ENCODE measurements at places on chromosomes 1 and 21.

GRCh38 chr1:40036574-40036973 is 4.0 kb upstream of the CAP1 start:
- no peak for DNase-seq

GRCh38 chr1:90973897-90974798 is 47.7 kb downstream of the ZNF644 start:
- DNase-seq, result peak; percentile 8

GRCh38 chr1:56417646-56418045 is 161.7 kb downstream of the PLPP3 start:
- DNase-seq, result no peak

DNA sequence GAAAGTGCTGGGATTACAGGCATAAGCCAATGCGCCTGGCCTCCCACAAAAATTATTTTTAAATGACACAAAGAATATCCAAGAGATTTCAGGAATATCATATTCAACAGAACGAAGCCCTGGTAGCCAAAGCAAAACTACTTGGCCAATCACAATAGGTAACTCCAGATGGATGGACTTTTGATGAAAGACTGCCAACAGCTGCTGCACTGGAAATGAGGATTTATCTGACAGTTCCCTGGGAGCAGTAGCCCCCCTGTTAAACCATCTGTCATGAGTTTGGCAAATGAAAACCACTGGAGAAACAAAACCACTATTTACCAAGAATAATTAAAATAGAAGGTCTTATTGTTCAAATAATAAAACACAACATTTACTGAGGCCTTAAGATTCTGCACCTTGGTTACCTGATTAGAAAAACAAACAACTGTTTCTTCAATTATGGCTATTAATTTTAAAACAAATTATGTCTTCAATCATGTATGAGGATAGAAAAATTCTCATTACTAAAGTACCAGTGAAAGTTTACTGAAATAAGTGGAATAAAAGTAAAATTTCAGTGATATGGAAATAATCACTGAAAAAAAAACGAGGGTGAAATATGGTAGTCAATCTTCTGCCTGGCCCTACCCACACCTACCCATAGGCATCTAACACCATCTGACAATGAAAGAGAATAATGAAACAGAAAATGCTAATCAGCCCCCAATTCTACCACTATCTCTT is 34.3 kb upstream of the PSMG1 start:
- DNase-seq, result no peak

- no peak for DNase-seq
Measured at GRCh38 chr1:19710825-19711611, 46.3 kb downstream of the HTR6 start.

- DNase-seq, result no peak
Measured at GRCh38 chr21:34644825-34645224, 24.0 kb upstream of the CLIC6 start.

- no peak for DNase-seq
Measured at GRCh38 chr1:19750101-19750881, 49.4 kb downstream of the TMCO4 start.

- DNase-seq, result no peak
Measured at GRCh38 chr1:32907435-32907834, 6.2 kb upstream of the TMEM54 start.

DNA sequence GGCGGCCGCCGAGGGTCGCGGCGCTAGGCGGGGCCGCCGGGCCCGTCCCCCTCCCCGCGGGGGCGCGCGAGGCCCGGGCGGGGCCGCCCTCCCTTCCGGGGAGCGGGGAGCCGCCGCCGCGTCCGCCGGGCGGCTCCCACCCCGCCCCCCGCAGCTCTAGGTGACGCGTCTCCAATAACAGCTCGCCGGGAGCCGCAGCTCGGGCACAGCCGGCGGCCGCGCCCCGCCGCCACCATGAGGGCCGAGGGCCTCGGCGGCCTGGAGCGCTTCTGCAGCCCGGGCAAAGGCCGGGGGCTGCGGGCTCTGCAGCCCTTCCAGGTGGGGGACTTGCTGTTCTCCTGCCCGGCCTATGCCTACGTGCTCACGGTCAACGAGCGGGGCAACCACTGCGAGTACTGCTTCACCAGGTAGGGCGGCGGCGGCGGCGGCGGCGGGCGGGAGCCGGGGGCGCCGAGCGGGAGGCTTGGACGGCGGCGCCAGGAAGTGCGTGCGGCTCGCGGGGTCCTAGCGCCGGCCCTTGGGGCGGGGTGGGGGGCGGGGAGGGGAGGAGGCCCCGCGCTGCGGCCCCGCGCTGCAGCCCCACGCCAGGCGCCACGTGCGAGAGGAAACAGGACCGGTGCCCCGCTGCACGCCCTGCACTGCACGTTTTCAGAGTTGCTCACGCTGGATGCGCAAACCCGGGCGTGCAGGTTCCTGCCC is at the start of gene SMYD2:
Gene SMYD2 (plus strand): TSS at position 139 of the 699 bp plus-strand sequence. CDS start 96 bp downstream, at position 235.
- peak; percentile 43 for DNase-seq

- DNase-seq, result no peak
Measured at GRCh38 chr1:181317261-181317930, 165.9 kb upstream of the CACNA1E start.

- DNase-seq, result no peak
Measured at GRCh38 chr1:60672449-60672848, 409.9 kb upstream of the NFIA start.

- no peak for DNase-seq
Measured at GRCh38 chr1:197859024-197859423, 43.4 kb upstream of the C1orf53 start.

DNA sequence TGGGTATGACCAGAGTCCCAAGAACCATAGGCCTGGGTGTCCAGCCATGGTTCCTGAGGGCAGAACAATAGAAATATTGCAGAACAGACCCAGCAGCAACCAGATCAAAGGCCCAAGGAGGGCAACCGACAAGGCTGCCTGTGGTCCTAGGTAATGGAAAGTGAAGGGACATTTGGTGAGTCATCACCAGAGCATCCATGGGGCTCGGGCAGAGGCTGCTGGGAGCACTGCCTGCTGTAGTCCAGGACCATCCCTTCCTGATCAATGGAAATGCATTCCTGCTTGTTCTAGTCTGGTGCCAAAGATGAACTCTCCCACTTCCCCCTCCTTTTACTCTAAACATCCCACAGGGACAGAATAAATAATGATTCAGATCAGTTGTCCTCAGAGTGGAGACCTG is 172.8 kb upstream of the CACNA1E start:
- no peak for DNase-seq

DNA sequence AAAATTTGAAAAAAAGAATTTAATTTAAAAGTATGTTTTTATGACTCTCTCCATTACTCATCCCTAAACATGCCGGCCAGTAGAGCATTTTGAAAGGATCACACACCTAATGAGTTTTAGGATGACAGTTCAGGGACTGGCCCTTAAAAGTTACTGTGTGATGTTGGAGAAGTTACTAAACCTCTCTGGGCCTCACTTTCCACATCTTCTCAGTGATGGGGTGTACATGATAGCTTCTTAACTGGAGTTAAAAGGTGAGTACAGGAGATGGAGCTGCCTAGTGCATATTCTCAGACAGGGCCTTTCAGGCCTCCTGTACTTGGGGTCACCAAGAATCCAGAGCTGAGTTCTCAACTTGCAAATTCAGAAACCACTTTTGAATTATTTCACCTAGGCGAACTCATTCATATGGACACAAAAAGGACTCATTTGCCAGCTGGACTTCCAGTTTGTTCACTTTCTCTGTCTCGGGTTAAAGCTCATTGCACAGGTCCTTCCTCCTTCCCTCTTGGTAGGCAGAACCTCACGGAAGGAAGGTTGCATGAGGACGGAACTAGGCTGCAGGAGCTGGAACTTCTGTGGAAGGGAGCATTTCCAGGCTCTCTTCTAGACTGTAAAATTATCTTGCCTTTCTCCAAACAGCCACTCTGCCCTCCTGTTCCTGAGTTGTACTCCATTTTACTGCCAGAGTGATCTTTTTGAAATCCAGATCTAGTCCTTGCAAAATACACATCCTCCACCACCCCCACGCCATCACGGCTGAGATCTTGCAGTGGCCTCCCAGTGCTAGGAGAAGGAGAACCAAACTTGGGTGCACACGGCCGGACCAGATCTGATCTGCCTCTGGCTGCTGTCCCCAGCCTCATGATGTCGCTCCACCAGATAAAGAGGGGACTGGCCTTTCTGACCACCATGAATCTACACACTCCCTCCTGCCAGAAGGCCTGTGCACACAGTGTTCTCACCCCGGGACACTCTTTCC is 4.3 kb upstream of the SLC30A1 start:
- no peak for DNase-seq

DNA sequence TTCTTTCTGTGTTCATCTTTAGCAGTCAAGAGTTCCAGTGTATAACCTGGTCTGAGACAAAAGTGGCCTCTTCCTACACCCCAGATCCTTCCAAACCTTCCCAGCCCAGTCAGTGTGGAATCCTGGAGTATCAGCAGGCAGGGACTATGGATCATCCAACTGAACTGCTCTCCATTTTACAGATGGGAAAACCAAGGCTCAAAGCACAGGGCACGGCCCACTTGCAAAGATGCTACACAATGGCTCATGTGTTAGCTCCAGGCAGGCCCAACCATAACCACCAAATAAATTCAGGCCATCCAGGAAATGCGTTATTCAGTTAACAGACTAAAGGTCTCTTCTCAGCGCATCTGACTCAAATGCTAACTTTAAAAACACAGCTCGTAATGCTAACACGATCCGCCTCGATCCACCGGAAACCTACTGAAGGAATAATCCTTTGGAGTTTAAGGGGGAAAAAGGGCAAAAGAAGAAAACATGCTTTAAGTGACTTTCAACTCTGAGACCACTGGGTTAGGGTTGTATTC is 7.1 kb downstream of the GLIS1 start:
- DNase-seq, result no peak

GRCh38 chr1:25863486-25864262 is 4.4 kb upstream of the AUNIP start:
- no peak for DNase-seq

DNA sequence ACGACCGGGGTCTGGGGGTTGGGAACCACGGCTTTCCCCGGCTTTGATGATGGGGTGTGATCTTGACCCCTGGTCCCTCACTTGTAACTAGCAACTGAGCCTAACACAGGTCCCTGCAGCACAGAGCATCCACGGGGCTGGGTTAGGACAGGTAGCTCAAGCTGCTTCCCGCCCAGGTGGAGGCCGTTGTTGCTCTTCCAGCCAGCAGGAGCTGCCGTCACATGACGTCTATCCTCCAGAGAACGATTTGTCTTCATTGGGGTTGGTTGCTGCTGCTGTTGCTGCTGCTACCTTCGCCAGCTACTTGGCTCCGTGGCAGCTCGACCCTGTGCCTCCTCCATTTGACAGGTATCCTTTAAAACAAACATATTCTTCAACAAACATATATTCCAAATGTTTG is 74.3 kb upstream of the ADAR start:
- no peak for DNase-seq

DNA sequence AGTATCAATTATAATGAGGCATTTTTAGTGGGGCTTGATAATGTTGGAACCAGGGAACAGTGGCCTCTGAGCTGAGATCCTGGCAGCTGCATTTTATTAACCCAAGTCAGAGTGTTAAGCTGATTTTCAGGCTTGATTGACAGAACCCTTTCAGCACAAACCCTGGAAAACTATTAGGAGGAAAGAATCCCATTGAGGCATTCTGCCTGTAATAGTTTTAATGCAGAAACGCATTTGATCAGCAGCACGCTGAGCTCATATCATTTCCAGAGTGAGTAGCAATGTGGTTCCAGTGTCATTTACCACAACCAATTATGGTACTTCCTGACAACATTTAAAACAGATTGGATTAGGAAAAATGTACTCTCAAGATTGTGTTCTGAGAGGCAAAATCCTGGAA is 78.3 kb upstream of the BARHL2 start:
- DNase-seq, result no peak

GRCh38 chr1:34876406-34876805 is 16.9 kb upstream of the SMIM12 start:
- no peak for DNase-seq

DNA sequence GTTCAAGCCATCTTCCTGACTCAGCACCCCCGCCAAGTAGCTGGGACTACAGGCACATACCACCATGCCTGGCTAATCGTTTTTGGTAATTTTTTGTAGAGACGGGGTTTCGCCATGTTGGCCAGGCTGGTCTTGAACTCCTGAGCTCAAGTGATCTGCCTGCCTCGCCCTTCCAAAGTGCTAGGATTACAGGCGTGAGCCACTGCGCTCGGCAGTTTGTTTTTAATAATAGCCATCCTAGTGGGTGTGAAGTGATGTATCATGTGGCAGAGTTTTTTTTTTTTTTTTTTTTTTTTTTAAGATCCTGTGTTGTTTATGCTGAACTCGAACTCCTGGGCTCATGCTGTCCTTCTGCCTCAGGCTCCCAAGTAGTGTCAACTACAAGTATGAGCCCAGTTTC is 51.8 kb downstream of the SPEN start:
- DNase-seq, result no peak

- no peak for DNase-seq
Measured at GRCh38 chr1:226589008-226589733, 40.6 kb downstream of the STUM start.

GRCh38 chr21:29313662-29314408 is 15.1 kb downstream of the BACH1 start:
- no peak for DNase-seq

DNA sequence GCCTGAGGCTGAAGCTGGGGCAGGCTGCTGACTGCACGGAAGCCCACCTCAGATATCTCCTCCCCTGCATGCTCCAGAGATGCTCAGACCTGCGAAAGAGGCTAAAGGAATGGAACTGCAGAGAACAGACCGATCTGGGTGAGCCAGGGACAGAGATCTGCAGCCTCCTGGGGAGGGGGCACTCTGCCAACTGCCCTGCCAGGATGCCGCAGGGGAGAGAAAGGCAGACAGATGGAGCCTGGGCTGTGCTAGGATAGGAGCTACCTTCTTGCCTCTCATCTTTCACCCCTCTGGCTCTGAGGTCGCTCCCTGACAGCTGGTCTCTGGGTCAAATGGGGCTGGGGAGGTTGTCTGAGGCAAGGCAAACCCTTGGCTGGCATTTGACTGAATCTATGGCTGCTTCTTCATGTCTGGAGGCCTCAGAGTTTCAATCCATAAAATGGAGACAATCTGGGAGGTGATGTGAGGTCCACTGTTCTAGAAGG is 238.2 kb downstream of the GRIK3 start:
- no peak for DNase-seq

DNA sequence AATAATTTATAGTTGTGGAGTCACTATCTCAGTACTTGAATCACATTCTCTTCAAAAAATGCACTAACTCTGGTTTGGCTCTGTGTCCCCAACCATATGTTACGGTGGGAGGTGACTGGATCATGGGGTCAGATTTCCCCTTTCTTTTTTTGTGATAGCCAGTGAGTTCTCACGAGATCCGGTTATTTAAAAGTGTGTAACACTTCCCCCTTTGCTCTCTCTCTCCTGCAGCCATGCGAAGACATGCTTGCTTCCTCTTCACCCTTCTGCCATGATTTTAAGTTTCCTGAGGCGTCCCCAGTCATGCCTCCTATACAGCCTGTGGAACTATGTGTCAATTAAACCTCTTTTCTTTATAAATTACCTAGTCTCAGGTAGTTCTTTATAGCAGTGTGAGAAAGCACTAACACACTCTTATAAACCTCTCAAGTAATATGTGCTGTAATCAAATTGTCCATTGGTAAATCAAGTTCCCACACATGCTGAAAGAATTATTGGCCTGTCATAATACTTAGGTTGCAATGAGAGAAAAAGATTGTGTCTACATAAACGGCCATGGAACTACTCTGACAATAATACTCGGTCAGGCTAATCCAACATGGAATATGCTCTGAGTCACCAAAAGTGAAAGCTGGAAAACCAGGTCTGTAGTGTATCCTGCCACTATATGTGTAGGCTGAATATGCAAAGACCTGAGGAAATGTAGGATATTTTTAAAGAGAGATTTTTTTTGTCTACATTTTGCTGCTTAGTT is 107.5 kb downstream of the SLC44A5 start:
- DNase-seq, result no peak

GRCh38 chr1:193157360-193157759 is 29.1 kb downstream of the B3GALT2 start:
- no peak for DNase-seq
